ENCODE measurements at places on chromosomes 6 and 20.

DNA sequence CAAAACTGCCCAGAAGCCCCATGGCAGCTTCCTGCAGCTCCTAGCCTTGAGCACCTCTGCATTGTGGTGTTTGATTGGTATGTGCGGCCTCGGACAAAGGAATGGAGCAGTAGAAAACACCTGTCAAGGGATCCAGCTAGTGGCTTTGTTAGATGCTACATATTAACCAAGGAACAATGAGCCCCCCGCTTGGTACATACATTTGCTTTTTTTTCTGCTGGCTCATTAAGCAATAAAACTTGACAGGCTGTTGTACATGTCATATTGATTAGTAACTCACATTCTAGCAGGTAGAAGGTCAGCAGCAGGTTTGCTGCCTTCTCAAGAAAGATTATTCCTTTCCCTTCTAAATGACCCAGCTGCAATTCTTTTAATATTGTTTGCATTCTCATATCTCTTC is 937 bp downstream of the SPACA1 start:
- DNase-seq: no peak

DNA sequence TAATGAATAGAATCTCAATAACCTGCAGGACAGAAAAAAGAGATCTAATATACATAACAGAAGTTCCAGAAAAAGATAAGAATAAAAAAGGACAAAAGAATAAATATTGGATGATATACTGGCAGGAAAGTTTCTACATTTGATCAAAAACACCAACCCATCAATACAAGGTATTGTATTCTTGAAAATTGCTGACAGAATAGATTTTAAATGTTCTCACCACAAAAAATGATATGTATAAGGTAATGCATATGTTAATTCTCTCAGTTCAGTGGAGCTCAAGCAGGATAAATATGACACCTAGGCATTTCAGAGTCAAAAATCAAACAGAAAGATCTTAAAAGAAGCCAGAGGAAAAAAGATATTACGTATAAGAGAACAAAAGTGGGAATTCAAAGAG is 43.8 kb downstream of the SERAC1 start:
- no peak for DNase-seq

GRCh38 chr6:10722570-10722819 is 375 bp upstream of the TMEM14C start:
- DNase-seq: no peak

DNA sequence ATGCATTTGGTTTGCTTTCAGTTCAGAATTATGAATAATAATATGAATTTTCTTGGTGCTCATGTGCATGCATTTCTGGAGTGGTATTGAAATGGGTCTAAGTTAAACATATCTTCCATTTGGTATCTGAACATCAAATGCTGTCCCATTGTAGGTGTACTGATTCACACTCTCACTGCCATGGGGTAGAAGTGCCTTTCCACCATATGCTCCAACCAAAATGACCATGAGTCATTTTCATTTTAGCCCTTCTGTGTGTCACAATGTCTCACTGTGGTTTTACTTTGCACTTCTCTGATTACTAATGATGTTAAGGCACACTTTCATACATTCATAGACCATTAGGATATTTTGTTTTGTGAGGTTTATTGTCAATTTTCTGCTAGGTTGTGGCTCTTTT is 211.9 kb downstream of the HAO1 start:
- no peak for DNase-seq

- no peak for DNase-seq
Measured at GRCh38 chr6:73400656-73401055, 6.0 kb downstream of the DDX43 start.

GRCh38 chr6:69289689-69290495 is 506.9 kb downstream of the LMBRD1 start:
- no peak for DNase-seq

DNA sequence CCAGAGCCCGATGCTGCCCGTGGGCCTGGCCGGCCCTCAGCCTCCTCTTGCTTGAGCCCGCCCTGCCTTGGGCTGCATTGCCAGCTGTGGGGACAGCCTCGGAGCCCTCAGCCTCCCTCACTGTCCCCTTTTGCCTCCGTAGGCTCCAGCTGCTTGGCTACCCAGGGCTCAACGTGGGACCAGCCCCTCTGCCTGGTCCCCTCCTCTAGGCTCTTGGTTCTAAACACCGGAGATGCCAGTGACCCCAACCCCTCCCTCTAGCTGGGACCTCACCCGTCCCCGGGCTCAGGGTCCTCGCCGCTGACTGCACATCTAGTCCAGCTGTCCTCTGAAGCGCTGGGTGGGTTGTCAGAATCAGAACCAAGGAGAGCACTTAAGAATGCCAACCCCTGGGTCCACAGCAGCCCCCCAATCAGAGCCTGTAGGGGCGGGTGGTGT is 345.2 kb downstream of the ZFAND3 start:
- DNase-seq: no peak

DNA sequence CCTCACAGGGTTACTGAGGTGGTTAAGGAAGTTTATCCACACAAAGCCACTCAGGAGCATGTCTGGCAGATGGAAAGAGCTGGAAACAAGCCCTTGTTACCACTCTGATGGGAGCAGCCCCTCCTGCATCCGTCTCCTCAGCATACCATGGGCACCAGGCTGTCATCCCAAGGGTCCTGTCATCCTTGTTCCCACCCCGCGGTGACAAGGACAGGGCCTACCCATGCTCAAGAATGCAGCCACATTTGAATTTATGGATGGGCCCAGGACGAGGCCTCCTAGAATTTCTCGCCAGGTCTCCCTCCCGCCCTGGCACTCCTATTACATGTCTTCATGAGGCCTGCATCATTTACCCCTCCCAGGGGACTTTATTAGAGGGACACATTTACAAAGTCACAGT is 60.0 kb downstream of the NPEPL1 start:
- no peak for DNase-seq

GRCh38 chr6:25219917-25220278 is 59.3 kb upstream of the CARMIL1 start:
- no peak for DNase-seq

- DNase-seq: no peak
Measured at GRCh38 chr6:19569563-19569962, 267.6 kb upstream of the ID4 start.

DNA sequence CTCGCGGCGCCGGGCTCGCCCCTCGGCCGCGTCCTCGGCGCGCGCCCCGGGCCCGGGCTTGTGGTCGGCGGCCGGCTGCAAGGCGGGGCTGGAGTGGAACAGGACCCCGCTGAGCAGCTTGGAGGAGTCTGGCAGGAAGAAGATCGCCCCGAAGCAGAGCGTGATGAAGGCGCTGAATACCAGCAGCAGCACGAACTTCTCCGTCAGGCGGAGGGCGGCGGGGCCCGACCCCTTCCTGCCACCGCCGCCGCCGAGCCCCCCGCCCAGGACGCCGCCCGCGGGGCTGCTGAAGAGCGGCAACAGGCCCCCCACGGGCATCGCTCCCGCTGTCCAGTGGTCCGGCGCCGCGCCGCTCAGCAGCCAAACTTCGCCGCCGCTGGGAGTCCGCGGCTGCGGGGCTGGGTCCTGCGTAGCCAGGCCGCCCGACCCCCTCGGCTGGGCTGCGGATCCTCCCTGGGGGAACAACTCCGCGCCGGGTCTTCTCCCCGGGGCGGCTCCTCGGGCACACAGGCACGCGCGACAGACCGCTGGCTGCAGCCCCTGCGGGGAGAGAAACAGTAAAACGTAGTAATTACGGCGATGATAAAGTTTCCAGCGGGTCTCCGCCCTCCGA is 707 bp downstream of the MAN1A1 start:
- no peak for DNase-seq

DNA sequence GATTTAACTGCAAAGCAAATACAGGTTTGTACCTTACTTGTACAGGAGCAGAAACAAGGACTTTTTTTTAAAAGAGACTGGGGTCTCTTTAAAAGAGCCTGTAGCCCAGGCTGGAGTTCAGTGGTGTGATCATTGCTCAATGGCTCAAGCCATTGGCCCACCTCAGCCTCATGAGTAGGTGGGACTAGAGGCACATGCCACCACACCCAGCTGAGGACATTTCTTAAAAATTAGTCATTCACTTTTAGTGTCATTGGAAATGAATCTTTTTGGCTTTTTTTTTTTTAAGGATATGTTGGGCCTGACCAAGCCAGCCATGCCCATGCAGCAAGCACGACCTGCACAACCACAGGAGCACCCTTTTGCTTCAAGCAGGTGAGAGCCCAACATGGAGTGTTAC is 16.9 kb downstream of the SEC23B start:
- DNase-seq: no peak

DNA sequence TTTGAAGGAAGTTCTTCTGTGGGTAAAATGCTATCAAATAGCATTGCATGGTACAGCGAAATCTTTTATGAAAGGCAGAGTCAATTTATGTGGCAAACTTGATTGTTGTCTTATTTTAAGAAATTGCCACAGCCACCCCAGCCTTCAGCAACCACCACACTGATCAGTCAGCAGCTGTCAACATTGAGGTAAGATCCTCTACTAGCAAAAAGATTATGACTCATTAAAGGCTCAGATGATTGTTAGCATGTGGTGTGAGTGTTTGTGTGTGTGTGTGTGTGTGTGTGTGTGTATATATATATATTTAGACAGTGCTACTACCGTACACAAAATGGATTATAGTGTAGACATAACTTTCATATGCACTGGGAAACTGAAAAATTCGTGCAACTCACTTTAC is 27.8 kb downstream of the LRRN4 start:
- DNase-seq: no peak

DNA sequence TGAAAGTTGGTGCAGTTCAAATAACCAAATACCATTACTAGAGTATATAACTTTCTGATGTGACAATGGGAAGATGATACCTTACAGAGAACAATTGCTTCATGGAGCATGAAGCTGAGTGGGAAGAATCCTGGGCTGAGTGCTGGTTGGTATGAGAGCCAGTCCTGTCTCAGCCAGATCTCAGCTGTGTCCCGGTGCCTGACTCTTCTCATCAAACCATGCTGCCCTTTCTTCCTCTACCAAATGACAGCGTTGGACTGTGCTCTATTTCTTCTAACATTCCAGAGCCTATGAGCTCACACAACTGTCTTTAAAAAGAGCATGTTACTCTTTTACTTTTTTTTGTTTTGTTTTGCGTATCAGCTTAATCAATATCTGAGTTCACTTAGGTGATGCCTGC is 27.5 kb upstream of the PBOV1 start:
- no peak for DNase-seq

GRCh38 chr6:45712786-45713185 is 302.9 kb downstream of the CLIC5 start:
- DNase-seq: no peak

DNA sequence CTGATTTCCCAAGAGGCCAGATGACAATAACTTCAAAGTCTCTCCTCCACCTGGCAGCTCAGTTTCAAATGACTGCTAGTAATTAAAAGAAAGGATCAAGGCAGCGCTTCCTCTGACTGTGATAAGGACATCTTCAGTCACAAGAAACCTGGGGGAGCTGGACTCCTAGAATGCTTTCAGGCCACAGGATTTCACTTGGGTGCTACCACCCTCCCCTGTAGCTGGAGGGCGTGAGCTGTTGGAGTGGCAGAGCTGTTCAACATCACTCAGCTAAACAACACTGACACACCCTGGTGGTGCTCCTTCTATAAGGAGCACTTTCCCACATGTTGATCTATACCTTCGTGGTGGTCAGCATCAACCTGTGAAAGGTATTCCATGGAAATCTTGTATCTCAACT is 2.2 kb upstream of the CNR1 start:
- DNase-seq: no peak

GRCh38 chr6:114733596-114733995 is 390.8 kb upstream of the HS3ST5 start:
- DNase-seq: no peak

DNA sequence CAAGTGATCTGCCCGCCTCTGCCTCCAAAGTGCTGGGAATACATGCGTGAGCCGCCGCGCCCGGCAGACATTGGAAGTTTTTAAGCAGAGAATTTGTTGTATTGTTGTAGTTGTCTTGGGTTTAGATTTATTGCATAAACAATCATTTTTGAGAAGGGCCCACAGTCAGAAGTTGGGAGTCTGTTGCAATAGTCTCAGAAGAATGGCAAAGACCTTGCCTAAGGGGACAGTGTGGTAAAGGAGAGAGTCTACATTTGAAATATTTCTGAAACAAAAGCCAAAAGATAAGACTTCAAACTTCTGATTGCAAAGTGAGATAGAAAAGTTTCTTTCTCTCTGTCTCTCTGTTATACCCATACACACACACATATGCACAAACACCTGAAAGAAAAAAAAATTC is 22.5 kb downstream of the HFE start:
- no peak for DNase-seq

DNA sequence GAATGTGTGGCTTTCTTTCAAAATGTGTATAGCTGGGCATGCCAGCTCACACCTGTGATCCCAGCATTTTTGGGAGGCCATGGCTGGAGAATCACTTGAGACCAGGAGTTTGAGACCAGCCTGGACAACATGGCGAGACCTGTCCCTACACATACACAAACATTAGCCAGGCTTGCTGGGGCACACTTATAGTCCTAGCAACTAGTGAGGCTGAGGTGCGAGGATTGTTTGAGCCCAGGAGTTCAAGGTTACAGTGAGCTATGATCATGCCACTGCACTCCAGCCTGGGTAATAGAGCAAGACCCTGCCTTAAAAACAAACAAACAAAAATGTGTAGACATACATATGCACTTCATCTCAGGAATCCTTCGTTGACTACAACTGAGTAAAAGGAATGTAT is 31.1 kb upstream of the PLEKHG1 start:
- no peak for DNase-seq

DNA sequence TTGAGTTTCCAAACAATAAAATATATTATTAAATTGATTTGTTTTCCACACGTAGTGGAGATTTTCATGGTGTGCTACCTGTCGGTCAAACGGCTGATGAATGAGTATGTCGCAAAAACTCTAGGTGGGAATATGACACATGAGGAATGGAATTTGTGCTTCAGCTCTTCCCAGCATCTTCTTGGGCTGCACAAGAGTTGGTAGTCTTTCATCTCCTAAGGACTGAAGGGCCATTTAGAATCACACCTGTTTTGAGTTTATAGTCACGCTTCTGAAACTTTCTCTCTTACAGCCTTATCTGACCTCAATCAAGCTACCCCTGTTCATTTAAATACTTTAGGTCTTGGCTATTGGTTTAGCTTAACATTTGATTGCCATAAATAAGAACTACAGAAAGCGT is 157.7 kb upstream of the AKAP12 start:
- no peak for DNase-seq

GRCh38 chr20:38950254-38950653 is 11.9 kb upstream of the DHX35 start:
- DNase-seq: no peak

DNA sequence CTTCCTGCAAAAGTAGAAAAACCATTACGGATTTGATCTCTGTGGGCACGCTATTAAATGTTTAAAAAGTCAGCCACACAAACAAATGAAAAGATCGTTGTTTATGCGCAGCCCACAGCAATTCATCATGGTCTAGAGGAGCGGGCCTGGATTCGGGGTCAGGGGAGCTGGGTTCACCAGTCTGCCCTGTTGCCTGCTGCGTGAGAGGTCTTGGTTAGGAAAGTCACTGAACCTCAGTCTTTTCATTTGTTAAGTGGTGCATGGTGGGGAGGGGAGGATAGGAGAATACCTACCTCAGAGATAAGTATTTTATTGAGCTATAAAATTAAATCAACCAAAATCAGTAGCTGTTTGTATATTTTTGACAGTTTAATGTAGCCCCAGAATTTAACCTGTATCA is 47.3 kb upstream of the FYN start:
- no peak for DNase-seq
